ENCODE measurements at places on chromosomes 5 and 9.

DNA sequence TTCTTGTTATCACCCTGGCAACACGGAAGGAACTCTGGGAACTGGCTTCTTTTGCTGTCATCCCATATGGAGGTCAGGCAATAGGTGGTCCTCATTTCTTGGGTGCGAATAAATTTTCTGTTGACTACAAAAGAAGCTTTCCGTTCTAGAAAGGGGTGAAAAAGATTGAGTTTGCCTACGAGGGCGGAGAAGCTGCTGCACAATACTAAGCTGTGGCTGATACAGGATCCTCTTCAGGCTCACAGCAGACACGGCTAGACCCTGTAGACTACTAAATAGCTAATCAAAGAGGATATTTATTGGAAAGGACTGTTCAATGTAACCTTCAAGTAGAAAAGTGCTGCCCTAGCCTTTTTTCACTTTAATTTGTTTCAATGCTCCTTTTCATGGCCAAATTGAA, 58.1 kb downstream of the TJP2 start:
- no peak for DNase-seq

GRCh38 chr9:94110821-94111252, 26.6 kb downstream of the PTPDC1 start:
- DNase-seq, result no peak

DNA sequence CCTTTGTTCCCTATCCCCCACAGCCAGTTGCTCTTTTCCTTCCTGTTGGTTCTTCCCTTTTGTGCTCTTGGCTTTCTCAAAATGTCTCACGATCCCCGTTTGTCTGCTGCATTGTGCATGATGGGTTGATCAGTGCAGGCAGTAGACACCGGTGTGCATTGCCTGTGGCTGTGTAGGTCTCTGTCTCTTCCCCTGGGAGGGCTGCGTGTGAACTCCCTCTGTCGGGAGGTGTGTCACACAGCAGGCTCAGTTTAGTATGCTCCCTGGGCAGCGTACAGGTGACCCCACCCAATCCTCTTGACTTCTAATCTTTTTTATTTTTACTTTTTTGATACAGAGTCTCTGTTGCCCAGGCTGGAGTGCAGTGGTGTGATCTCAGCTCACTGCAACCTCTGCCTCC, 265.3 kb downstream of the FSTL4 start:
- no peak for DNase-seq

GRCh38 chr9:134546246-134546731, 95.3 kb upstream of the COL5A1 start:
- no peak for DNase-seq

DNA sequence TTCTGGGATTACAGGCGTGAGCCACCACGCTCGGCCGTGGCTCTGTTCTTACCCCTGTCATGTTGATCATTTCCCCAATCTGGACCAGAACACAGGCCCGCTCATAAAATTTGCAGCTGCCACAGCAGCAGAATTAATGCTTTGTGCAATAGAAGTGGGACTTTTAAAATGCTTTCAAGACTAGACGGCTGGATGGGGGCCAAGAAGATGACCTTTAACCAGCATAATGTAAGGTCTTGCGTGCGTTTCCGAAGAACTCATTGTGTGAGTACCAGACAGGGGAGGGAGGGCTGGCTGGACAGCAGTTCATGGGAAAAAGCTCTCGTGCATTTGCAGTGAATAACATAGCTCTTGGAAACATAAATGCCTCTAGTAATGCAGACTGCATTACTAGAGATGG, 3.5 kb upstream of the WDR38 start:
- DNase-seq, result no peak

- DNase-seq, result no peak
Measured at GRCh38 chr9:16485575-16486321, 384.7 kb downstream of the BNC2 start.

GRCh38 chr9:23739753-23740152, 86.3 kb downstream of the ELAVL2 start:
- DNase-seq, result no peak

DNA sequence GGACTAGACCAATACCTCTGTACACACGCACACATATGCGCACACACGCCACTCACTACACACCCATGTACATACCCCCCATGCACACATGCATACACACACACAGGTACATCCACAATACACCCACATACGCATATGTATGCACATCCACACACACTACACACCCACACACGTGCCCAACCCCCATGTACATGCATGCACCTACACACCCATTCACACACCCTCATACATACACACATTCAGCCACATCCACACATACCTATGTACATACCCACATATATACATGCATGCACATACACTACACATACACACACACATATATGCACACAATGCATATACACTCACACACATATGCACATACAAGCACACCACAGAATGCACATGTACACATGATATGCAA, 107.1 kb downstream of the GADD45G start:
- no peak for DNase-seq

DNA sequence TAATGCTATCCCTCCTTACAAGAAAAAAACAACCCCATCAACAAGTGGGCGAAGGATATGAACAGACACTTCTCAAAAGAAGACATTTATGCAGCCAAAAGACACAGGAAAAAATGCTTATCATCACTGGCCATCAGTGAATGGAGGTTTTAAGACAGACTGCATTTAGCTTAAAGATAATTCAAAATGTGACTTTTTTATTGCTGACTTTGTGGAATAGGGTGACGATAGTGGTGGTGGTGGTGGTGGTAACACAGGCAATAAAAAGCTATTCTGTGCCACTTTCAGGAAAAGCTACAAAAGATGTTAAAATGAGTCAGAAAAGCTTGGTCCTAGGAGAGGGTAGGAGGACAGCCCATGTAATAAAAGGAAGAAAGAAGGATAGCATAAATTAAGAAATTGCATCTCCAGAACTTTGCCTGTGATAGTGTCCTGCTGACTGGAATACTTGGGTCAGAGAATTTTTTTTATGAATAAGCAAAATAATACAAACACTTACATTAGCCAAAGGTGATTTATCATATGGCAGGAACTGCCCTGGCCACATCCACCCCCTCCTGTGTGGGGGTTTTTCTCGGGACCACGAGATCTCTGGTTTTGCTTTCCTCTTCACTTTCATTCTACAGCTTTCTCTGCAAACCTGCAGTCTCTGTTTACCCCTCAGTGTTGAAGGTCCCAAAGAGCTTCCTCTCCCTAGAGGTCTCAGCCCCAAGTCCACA, 186.7 kb downstream of the DRD1 start:
- no peak for DNase-seq

DNA sequence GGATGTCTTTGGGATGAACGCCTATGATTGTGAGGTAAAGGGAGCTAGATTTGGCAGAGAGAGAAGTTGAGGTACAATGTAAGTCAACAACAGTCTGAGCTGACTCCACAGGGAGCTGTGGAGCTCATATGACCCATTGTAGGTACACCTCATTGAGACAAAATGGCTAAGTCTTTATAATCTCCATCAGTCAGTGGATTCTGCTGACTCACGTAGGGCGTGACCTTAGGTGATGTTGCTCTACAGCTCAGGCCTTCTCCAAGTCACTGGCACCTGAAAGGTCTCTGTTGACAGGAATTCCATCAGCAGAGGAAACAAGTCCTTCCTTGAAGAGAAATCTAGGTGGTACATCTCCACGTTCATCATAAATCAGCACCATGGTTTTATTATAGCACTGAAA, 118.2 kb upstream of the PRR16 start:
- DNase-seq, result no peak

DNA sequence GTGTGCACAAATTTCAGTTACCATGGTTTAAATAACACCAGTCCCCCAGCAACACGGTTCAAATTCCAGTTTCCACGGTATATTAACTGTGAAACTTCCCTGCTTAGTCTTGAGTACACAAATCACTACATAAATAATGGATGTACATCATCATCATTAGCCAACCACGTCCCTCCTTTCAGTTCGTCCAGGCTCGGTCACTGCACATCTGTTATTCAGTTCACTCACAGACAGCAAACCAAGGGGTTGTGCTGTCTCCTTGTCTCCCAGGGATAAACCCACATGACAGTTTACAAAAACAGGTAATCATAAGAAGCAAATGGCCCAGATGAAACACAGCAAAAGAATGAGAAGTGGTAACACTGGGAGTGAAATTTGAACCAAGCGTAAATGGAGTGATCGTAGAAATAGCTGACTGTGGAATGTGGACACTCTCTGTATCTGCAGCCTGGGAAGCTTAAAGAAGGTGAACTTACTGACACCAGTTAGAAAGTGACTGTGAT, 61.0 kb upstream of the RAD23B start:
- DNase-seq, result no peak

DNA sequence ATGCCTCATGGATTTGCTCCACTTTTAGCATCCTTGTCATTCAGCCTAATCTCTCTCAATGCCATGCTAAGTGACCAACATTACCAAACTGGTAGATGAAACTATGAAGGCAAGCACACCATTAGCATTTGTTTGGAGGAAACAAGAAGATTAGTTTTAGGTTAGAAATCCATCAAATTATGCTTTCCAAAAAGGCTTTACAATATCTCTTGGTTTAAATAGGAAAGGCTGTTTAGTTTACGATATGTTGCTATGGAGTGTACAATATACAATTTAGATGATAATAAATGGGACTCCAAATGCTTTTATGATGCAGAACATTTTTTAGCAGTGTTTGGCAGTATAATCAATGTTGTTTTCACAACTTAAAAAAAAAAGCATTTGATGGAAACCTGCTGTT, 47.8 kb upstream of the CTXN3 start:
- DNase-seq, result no peak

GRCh38 chr5:102600964-102601363, 102.2 kb upstream of the SLCO6A1 start:
- no peak for DNase-seq

DNA sequence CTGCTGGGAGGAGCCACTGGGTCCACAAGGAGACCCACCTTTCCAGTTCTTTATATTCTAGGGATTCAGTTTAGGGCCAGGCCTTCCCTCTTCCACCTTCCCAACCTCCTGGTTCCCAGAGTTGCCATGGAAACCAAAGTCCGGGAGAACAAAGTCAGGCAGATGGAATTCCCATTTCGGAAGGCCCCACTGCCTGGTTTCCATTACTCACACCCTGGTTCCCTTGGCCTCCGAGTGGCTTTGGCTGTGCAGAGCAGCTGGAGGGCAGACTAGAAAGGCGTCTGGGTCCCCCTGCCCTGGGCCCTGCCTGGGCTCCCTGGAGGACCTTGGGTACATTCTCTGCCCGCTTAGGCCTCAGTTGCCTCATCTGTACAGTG, 136.1 kb downstream of the RGS3 start:
- no peak for DNase-seq

DNA sequence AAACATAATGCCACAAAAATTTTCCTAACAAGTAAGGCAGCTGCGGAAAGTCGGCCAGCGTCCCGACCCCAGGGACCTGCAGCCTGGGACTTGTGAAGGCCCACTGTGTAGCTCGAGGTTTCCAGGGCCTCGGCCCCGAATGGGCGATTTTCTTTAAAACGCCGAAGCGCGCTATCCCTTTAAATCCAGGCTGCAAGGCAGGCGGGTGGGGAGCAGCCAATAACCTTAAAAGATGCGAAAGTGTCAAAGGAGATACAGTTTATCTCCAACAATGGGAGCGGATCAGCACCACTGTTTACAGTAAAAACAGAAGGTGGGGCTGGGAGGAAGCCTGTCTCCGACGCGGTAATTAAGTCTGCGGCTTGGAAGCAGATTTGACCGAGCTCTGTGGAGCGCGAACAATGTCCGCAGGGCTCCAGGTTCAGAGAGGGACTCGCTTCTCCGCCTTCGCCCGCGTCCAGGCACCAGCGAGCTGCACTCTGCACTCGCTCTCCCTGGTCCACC, 1.7 kb upstream of the ZSWIM6 start:
- peak; percentile 46 for DNase-seq

DNA sequence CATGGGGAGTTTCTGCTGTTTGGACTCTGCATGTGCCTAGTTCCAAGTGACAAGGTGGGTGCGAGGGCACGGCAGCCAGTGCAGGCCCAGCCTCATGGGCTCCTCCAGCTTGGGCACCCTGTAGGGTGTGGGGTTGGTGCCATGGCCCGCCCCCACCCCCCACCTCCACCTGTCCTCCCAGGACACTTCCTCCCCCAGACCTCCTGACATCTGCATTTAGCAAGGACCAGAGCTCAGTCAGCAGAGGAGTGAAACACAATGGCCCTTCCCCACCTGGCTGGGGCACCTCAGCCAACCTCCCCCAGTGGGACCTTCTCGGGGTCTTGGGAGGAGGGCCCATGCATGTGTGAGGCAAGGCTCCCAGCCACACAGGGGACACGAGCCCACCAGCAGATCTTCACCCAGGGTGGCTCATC, 1.9 kb upstream of the NKD2 start:
- DNase-seq, result no peak

- DNase-seq, result no peak
Measured at GRCh38 chr9:86765746-86766430, 181.4 kb downstream of the GAS1 start.

- DNase-seq, result no peak
Measured at GRCh38 chr5:103098993-103099392, 20.9 kb downstream of the GIN1 start.

DNA sequence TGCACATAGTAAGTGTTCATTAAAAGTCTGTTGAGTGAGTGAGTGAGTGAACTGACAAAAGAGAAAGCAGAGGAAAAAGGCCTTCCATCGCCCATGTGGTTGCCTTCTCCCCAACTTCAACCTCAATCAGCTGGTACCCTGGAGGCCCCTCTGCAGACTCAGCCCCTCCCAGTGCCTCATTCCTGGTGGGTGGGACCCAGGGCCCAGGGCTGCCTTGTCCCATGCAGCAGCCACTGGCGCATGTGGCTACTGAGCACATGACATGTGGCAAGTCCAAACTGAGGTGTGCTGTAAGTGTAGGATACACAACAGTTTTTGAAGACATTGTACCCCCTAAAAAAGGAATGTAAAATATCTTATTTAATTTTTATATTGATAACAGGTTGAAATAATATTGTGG, 29.6 kb downstream of the NDUFA8 start:
- no peak for DNase-seq

DNA sequence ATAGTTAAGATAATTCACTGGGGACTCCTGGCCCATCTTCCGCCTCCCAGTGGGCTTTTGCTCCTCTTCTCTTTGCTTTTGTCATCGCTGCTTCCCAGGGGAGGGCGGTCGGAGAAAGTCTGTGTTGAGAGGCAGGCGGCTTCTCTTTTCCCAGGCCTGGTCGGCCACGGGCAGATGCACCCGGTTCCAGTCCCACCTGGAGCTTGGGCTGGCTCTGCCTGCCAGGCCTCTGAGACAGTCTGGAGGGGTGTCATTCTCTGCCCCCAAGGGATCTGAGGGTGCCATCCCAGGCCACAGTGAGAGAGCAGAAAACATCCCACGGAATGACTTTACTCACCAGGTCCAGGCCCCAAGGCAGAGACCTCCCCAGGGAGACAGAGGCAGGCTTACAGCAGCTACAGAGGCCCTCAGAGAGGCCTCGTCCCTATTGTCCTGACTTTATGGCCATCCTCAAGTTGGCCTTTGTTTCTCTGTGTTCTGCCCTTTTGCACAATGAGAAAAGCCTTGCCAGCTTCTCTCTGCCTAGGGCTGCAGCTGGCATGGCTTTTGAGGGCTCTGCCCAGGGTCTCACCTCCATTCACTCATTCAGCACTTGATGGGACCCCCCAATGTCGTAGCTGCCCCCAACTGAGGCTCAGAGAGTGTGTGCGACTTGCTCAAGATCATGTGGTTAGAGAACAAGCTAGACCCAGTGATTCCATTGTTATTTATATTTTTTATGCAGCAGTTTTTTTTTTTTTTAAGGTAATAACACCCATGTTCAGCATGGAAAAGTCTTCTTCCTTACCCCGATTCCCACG, 44.2 kb upstream of the BOD1 start:
- DNase-seq, result peak; percentile 31
